ENCODE measurements at places on chromosomes 1 and 21.

DNA sequence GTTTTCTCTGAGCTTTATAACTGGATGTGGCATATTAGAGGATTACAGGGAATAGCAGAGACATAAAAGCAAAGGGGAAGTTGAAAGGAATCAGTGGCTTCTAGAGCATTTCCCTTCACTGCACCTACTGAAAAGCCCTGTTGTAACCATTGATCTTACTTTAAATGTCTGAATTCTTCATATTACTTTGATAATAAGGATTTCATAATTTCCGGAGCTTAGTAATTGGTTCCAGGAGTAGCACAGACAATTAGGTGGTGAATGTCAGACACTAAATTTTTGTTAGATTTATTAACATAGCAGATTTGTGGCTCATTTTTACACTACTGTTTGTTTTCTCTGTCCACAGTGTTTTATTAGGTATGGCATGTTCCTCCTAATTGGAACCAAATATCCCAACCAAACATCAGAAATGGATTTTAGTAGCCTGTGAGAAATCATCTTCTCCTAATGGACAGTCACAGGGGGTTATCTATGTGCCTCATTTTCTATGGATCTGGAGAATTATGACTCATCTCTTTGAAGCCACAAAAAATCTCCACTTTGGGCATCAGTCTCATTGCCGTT is 100.5 kb downstream of the GIPC2 start:
- no peak for DNase-seq

DNA sequence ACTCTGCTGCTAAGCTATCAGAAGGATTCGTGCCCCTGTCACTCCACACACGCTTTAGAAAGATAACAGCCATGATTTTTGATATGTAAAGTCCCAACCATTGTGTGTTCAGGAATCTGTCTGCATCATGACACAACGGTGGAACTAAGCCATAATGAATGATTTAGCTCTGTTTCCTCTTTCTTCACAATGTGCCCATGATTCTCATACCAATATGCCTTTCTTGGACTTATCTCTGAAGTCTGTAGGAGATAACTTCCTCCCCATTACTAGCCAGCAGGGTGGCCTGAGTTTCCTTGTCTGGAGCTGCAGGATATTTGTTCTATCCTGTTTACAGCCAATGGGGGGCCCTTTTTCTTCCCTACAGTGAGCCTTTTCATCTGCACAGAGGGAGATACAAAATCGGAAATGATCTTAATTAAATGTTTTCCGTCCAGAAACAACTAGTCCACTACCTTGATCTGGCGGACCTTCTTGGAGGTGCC is 511.7 kb downstream of the USP25 start:
- no peak for DNase-seq

DNA sequence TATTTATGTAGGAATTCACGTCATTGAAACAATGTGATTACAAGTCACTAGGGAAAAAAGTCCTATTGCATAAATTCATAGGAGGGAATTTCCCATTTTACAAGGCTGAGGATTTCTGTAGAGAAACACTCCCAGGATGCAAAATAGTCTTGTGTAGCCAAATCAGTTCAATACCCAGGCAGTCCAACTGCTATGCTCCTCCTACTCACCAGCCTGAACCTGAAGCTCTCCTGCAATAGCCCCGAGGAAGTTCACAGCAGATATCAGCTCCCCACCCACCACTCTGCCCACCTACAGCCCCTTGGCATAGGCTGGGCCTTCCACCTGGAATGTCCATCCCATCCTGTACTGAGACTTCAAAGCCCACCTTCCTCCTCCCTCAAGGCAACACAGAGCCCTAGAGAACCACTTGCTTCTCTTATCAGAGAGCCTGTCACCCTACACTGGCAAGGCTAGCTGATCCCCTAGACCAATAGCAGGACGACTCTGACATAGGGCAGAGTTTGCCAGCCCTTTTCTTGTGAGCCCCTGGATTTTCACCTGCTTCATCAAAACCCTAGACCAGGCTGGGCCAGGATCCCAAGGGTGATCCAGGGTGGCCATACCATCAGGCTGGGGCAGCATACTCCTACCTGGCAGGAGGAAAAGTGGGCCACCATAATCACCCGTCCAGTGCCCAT is 1.5 kb downstream of the LSS start:
- no peak for DNase-seq

DNA sequence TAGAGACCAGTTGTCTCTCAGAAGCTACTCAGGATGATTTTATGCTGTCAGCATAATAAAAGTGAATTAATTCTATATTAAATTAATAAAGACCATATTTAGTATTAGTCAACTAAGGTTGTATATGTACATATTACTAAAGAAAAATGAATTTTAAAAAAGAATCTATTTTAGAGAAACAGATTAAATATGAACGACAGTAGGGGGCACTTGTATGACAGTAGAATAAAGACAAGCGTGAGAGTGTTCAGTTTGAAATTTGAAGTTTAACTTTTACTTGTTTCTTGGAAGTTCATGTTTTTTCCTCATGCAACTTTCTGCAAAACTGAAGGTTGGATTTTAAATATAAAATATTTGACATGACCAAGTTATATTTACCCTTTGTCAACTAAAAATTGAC is 67.9 kb upstream of the MACF1 start:
- DNase-seq, result no peak

DNA sequence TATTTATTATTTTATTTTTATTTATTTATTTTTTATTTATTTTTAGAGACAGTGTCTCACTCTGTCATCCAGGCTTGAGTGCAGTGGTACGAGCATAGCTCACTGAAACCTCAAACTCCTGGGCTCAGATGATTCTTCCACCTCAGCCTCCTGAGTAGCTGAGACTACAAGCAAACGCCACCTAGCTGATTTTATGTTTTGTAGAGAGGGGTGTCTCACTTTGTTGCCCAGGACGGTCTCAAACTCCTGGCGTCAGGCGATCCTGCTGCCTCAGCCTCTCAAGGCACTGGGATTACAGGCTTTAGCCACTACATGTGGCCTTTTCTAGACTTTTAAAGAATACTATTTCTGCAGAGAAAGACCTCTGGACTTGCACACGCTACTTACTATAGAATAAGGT is 61.3 kb upstream of the C1orf53 start:
- no peak for DNase-seq

GRCh38 chr1:182446033-182446669 is 3.8 kb upstream of the RGSL1 start:
- peak; percentile 16 for DNase-seq

DNA sequence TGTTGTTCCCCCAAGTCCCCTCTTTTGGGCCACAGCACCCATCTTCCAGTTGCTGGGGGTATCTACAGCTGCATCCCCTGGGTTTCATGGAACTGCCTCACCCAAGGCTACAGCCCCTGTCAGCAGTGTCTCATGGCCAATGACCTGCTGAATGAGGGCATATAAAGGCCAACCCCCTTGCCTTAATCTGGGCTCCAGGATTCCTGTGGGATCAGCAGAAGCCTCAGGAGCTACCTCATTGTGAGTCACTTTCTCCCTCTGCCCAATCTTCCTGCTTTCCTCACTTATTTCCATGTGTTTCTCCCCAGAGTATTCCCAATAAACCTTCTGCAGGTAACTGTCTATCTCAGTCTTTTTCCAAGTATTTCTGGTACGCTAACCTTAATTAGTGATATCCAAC is 37.3 kb upstream of the SYT14 start:
- DNase-seq, result no peak

DNA sequence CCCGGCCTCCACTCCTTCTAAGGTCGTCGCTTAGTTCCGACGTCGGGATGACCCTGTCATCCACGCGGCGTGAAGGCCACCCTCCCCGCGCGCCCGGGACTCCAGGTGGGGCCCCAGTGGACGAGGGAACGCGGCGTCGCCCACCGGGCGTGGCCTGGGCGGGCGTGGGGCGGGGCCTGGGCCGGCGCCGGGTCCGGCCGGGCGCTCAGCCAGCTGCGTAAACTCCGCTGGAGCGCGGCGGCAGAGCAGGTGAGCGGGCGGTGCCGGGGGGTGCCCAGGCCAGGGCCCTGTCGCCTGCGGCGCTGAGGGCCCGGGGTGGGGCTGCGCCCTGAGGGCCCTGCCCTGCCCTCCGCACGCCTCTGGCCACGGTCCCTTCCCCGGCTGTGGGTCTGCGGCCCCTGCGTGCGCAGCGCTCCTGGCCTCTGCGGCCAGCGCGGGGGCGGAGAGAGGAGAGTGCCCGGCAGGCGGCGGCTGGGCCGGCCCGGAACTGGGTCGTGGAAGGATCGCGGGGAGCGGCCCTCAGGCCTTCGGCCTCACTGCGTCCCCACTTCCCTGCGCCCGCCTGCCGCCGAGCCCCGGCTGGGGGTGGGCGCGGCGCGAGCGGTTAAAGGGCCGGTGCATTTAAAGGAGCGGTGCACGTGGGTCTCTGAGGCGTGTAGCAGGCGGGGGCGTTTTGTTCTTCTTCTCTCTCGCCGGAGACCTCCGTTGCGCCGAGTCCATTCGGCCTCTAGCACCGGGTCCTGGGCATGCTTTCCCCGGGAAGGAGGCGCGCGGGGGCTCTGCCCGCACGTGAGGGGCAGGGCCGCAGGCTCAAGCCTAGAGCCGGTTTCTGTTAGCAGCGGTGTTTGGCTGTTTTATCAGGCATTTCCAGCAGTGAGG is at the start of gene PSEN2:
TSS of gene PSEN2 (plus strand) at position 216 of the 879 bp plus-strand sequence. CDS start 11,292 bp downstream, outside the sequence.
- peak; percentile 78 for DNase-seq

DNA sequence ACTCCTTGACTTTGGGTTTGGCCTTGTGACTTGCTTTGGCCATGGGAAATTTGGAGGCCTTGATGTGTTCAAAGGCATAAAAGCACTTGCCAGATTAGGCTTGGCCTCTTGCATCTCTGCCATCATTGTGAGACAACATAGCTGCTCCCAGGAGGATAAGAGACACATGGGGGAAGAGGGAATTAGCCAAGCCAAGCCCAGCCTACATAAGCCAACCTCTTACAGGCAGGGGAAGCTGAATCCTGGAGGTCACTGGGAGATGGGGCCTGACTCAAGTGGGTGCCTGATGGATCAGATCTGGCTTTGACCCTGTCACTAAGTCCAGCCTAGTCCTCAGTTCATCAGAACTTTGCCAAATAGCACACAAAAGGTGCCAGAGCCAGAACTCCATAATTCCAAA is 37.6 kb upstream of the HMGB4 start:
- no peak for DNase-seq

DNA sequence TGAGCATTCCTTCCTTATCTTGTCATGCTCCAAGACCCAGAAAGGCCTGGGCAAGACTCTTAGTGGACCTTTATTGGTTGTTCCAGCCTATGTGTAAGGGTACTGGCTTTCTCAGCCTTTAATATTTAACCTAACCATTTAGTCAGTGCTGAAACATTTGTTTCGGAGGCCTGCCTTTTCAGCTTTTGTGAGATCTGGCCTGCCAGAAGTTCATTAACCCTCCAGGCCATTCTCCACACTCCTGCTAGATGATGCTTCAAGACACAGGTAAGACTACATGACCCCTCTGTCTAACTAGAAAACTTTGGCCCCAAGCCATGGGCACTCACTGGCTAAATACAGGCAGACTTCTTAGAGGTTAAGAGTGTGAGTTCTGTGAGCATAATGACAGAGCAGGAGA is 138.4 kb upstream of the ZP4 start:
- DNase-seq, result no peak

DNA sequence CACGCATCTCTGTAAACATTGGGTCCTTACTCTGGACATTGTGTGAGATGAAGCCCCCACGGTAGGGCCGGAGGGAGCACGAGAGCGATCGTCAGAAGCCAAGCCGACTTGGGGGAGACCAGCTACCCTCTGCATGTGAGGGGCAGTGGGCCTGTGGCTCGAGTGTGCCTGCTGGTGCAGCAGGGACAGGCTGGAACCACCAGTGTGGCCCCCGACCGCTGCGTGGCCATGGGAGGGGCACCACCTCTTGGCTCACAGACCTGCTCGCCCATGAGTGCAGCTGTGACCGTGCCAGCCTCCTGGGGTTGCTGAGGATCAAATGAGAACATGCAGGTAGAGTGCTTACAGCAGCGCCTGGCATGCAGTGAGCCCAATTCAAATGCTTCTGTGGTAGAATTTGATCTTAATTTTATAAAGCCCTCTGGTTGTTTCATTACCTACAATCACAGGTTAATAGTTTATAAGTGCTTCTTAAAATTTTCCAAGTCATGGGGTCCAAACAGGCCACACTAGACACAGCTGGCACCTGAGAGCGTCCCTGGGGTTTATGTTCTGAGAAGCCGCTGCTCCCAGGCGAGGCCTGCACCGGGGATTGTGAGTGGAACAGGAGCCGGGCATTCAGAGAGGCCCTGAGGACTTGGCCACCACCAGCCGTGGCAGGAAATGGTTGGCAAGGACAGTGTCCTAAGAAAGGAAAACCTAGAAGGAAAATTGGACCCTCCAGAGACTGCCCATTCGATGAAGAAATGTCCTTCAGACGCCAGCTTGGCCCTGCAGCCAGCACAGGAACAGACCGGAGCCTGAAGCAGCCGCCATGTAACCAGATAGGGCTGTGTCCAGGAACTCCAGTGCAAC is 22.6 kb upstream of the ADARB1 start:
- no peak for DNase-seq

- DNase-seq, result no peak
These were observed 34.9 kb downstream of the PTGFRN start for GRCh38 chr1:116944613-116945012.

DNA sequence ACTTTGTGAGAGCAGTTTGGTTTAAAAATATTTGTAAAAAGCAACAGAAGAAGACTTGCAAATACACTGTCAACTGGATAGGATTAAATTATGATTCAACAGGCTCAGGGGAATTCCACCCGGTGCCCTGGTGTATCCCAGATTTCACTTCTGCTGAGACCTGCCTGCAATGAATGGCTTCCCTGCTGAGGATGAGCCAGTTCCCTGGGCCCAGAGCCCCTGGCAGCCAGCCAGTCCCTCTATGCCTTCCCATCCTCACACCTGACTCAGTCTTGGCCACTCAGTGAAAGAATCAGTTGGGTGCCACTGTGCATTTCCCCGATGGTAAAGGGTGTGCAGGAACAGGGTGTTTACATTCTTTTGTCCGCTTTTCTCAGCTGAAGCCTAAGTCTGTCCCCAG is 64.4 kb downstream of the KCTD3 start:
- no peak for DNase-seq

- DNase-seq, result no peak
These were observed 85.0 kb downstream of the MRPL37 start for GRCh38 chr1:54284781-54285529.

- no peak for DNase-seq
These were observed 118.2 kb upstream of the ADGRL2 start for GRCh38 chr1:81682490-81682889.

- DNase-seq, result no peak
These were observed 125.3 kb upstream of the HMGB4 start for GRCh38 chr1:33738536-33738935.

GRCh38 chr1:32180186-32181060 is 948 bp downstream of the TXLNA start:
- peak; percentile 56 for DNase-seq

- no peak for DNase-seq
These were observed 918.2 kb upstream of the ADGRL2 start for GRCh38 chr1:80882553-80882952.

Data from nephron progenitor cell (in vitro differentiated cells).